Occipital lobe (tissue), 3 donors: ENCODE measurements at places on chromosomes 1 and 21. TPM values are rescaled to one million over a fixed set of nuclear protein-coding genes. Genes with fewer than 3 reads are reported as not detected.

DNA sequence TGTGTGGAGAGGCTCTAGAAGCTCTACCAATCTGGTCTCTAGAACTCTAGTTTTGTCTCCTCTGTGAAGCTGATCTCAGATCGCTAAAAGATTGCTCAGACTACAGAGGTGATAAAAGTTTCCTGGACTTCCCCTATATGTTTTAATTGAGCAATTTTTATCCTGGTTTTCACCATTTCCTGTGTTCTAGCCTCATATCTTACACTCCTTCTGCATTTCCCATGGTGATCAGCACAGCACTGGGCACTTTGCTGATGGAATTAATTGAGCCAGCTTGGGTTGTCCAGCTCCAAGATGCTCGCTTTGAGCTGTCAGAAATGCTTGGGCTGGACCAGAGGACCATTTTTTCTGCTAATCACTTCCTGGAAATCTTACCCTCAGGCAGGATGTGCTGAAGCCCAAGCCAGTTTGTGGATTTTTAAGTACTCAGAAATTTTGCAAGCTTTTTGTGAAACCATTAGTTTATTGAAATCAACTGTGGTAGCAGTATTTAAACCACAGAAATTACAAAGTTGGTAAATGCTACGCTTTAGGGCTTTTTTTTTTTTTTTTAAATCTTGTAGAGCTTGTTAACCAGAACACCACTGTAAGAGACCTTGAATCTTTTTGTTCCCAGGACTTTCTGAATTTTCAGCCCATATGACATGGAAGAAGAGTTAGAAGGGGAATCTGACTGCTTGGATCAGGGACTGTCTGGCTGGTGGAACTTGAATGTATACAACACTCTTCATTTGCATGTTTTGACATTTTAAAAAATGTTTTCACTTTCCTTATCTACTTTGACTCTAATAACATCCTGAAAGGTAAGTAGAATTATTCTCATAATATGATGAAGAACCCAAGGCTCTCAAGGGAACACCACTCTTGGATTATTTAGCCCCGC lies 28.4 kb downstream of the CD48 start:
- no peak for DNase-seq

DNA sequence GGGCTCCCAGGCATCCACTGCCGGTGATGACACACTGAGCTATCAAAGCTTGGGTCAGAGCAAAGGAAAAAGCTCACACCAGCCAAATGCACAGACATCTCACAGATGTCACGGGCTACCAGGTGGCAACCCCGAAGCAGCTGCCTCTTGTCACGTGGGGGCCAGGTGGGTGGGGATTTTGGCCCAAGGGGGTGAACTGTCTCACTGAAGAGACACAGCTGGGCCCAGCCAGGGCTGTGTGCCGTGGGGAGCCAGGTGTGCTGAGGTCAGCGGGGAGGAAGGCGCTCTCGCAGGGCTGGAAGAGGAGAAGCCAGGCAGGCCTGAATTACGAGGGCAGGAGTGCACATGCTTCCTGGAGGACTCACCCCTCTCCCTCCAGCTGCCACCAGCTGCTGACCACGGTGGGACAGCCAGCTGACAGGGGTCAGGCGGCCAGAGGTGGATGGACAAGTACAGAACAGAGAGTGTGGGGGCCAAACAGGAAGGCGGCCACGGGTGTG lies 32.4 kb downstream of the KCNN3 start:
- DNase-seq = no peak

- no peak for DNase-seq
Measured at GRCh38 chr1:113531321-113531720, 141.0 kb downstream of the MAGI3 start.

DNA sequence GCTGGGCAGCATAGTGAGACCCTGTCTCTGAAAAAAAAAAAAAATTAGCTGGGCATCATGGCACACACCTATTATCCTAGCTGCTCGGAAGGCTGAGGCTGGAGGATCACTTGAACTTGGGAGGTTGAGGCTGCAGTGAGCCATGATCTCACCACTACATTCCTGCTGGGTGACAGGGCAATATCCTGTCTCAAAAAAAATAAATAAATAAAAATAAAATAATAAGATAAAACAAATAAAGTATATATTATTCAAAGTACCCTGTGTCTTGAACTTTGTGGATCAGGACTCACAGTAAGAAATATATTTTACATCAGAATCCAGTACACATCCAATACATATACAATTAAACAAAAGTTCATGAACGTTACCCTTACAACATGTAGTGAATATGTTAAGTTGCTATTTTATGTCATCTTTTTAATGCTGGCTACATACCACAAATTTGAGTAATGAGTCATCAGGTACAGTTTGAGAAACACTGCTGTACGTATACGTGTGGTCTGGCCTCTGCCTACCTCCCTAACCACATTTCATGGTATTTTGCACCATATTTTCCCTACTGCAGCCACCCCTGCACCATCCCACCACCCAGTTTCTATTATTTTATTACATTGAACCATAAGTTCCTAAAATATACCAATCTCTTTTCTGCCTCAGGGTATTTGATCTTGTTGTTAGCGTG lies 4.4 kb downstream of the NME7 start:
- no peak for DNase-seq

DNA sequence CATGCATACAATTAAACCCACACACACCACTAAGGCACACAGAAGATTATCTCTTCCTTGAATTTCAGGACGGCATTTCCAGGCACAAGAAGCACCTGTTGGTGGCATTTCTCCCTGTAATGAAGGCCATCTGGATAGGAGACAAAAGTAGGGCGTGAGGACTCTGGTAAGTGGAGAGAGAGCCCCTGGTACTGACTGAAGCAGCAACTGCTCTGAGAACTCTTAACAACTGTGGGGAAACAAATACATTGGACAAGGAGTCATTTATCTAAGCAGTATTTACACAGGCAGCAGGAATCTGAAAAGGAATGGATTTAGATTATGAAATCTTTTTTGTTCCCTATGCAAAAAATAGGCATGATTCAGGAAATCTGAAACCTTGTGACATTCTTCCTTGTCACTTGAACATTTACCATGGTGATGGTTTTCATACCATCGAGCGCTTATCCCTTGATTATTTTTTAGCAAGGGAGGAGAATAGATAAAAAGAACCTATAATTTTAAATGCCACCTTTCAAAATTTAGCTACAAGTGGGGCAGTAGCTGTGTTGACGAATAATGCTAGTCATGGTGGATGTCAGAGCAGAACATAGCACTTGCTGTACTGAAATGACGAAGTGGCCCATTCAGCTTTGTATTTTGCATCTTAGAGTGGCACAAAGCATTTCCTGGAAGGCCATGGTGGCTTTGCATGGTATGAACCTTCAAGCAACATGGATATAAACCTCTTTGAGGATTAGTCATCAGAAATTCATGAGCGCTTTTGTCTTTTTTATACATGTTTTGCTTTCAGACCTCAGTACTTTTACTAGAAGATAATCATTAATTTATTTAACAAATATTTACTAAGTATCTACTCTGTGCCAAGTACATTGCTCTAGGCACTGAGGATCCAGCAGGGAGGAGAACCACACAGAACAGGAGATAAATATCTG lies 362.0 kb downstream of the ADGRL2 start:
- no peak for DNase-seq

GRCh38 chr1:50705699-50706098 lies 254.4 kb downstream of the FAF1 start:
- no peak for DNase-seq

GRCh38 chr1:172530000-172530399 lies 3.0 kb upstream of the SUCO start:
- no peak for DNase-seq

DNA sequence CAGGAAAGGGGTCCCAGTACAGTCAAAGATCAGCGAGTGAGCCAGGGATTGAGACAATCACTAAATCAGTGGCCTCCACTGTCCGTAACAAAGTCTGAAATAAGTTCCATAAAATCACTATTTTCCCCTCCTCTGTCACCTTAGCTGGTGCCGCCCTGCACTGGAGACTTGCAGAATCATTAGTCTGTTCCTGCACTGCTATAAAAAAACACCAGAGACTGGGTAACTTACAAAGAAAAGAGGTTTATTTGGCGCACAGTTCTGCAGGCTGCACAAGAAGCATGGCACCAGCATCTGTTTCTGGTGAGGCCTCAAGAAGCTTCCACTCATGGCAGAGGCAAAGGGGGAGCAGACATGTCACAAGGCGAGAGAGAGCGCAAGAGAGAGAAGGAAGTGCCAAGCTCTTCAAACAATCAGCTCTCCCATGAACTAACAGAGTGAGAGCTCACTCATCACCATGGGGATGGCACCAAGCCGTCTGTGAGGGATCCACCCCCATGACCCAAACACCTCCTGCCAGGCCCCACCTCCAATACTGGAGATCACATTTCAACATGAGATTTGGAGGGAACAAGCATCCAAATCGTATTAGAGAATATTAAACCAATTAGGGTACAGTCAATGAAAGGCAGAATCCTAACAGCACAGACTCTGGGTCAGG lies 129.8 kb upstream of the TIAM1 start:
- no peak for DNase-seq

GRCh38 chr1:45213892-45214291 lies 7.5 kb upstream of the ZSWIM5 start:
- DNase-seq = no peak

DNA sequence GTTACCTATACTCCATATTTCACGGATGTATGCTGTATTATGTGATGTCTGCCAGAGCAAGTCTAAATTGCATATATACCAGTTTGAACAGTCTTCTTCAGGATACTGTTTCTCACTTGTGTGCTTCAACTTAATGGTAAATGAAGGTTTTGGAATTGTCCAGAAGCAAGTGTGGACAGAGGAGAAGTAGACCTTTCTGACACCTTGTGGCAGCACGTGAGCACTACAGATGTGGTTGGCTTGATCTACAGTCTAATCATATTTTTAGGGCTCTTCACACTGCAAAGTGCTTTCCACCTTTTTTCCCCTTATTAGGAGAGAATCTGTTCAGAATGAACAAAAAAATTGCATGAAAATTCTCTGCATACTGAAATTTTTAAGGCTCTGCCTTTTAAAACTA lies 10.9 kb downstream of the MORC3 start:
- DNase-seq = no peak

DNA sequence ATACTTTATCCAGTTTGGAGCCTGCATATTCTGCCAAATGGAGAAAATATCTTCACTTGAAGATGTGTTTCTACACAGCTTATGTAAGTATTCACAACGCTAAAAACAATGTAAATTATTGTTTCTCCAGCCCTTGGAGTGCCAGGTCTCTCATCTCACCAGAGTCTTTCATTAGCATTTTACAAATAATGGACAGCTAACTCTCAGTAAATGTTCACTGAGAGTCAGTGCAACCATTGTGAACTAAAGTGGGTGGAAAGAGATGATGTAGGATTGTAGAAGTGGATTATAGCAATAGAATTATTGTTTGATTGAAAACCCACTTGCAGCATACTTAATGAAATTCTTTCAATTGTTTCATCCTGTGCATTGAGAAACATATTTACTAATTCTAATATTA lies 8.3 kb upstream of the FAM177B start:
- DNase-seq = no peak

- no peak for DNase-seq
Measured at GRCh38 chr1:186330758-186331157, 44.3 kb downstream of the TPR start.

GRCh38 chr1:103145449-103145848 lies 37.1 kb upstream of the COL11A1 start:
- no peak for DNase-seq

DNA sequence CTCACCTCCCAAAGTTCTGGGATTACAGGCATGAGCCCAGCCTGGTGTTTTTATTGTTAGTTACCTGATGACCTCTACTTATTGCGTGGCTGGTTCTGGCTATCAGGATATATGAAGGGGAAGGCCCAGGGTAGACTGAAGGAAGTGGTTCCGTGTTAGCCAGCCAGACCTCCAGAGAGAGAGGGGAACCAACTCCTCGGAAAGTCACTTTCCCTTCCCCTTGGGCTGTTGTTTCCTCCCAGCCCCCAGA lies 2.5 kb upstream of the RCSD1 start:
- DNase-seq = no peak

ADAMTSL4 gene
- 0.31 TPM for total RNA-seq

UQCRHL gene
- total RNA-seq = 2.7 TPM

TTLL7 gene
- 215 TPM for total RNA-seq
